ENCODE measurements at places on chromosomes 5 and 9.

GRCh38 chr9:135252980-135253304, 165.5 kb downstream of the OLFM1 start:
- DNase-seq = no peak

DNA sequence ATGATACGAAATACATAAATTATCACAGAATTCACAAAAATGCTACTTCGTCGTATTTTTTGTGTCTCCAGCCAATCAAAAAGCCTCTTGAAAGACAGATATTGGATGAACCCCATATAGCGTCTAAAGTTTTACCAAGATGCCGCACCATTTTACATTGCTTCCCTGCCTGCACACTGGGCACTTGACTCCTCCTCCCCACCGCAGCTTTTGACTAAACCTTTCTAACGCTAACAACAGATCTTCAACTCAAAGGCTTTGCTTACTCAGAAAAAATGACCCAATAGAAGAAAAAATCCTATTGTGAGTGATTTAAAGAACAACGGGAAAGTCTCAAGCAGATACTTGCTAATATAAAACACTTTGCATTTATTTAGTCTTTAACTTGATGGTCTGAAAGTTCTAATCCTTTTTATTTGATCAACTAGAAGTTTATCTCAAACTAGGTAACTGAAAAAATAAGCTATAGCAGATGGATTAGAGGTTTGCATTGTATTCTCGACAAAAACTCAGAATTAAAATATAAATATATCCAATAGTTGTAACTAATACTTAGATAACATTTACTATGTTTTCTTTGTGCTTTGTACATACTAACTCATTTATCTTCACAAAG, 609.1 kb upstream of the DMAC1 start:
- DNase-seq = no peak

DNA sequence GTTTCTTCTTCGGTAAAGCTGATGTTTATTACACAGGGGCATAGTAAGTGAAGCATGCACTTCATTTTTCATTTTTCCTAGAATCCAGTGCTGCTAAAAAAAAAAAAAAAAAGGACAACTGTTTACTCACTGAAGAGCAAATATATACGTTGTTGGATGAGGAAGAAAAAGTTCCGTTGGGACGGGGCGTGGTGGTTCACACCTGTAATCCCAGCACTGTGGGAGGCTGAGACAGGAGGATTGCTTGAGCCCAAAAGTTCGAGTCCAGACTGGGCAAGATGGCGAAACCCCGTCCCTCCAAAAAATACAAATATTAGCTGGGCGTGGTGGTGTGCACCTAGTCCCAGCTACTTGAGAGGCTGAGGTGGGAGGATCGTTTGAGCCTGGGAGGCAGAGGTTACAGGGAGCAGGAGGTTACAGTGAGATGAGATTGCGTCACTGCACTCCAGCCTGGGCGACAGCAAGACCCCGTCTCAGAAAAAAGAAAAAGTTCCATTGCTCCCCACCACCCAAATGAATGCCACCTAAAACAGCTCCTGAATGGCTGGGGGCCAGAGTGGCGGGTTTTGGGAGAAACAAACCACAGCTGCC, 60.1 kb upstream of the GNE start:
- DNase-seq = no peak

DNA sequence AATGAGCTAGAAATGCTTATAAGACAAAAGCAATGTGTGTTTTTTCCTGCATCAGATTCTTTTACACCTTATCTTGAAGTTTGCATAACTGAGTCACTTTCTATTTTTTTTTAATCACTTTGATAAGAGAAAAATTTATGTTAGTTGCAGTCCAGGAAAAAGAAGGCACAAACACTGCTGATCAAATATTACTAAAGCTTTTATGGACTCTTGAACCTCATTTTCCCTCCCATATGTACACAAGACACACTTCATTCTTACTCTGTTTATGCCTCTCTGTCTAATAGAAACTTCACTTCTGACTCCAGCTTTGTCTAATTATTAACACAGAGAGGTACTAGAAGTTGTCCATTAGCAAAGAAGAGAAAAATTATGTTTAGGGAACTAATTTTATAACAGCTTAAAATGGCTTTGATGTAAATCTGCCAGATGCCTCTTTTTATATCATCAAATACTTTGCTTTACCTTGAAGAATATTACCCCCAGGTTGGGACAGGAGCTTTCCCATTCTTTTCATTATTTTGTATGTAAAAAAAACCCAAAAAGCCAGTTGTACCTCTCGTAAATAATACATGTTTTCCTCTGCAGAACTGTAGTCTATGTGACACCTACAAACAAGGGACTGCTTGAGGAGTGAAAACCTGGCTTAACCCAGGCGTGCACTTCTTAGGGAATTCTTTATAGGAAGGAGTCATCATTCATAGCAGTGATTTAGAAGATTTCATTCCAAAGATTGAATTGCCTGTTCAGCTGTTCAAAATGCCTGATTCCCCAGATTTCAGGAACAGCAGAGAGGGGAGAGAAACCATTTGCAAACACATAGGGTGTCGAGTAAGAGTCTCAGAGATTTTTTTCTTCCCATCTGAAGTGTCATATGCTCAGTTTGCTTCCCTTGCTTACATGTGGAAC, 72.6 kb downstream of the DAPK1 start:
- no peak for DNase-seq

- no peak for DNase-seq
Observed at GRCh38 chr5:83099445-83099844, 22.1 kb downstream of the XRCC4 start.

DNA sequence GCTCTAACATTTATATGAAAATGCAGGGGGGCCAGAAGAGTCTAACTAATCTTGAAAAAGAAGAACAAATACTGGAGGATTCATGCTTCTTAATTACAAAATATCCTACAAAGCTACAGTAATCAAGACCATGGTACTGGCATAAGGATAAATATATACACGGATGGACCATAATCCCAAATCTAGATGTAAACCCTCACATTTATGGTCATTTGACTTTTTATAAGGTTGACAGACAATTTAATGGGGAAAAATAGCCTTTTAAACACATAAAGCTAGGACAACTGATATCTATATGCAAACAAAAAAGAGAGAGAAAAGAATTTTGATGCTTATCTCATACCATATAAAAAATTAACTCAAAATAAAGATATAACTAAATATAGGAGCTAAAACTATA, 55.9 kb downstream of the YIPF5 start:
- no peak for DNase-seq

- DNase-seq = no peak
Observed at GRCh38 chr9:125617087-125617486, 89.9 kb downstream of the MAPKAP1 start.

- no peak for DNase-seq
Observed at GRCh38 chr5:14465776-14466175, 115.8 kb upstream of the OTULINL start.

GRCh38 chr5:128334010-128334716, 203.9 kb downstream of the FBN2 start:
- no peak for DNase-seq

DNA sequence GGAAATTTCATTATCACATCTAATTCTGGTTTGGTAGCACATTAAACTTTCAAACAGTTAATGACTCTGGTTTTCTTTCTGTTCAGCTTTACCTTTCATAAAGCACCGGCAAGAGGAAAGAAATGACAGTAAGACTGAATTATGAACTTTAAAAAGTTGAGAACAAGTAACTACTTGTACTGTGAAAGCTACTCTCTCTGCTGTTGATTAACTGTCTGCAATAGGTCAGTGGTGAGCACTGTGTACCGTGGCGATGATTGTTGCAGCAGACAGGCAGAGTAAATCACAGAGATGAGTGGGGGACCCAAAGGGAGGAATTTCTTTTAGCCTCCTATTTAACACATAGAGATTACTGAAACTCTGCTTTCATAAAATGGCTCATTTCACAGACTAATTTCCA, 74.0 kb upstream of the MEF2C start:
- no peak for DNase-seq

GRCh38 chr5:40291338-40291737, 388.4 kb upstream of the PTGER4 start:
- no peak for DNase-seq

GRCh38 chr5:158841481-158842276, 258.0 kb downstream of the EBF1 start:
- no peak for DNase-seq

GRCh38 chr5:110803467-110804326, 64.9 kb downstream of the SLC25A46 start:
- no peak for DNase-seq

GRCh38 chr9:134689321-134690181, 47.9 kb downstream of the COL5A1 start:
- no peak for DNase-seq

DNA sequence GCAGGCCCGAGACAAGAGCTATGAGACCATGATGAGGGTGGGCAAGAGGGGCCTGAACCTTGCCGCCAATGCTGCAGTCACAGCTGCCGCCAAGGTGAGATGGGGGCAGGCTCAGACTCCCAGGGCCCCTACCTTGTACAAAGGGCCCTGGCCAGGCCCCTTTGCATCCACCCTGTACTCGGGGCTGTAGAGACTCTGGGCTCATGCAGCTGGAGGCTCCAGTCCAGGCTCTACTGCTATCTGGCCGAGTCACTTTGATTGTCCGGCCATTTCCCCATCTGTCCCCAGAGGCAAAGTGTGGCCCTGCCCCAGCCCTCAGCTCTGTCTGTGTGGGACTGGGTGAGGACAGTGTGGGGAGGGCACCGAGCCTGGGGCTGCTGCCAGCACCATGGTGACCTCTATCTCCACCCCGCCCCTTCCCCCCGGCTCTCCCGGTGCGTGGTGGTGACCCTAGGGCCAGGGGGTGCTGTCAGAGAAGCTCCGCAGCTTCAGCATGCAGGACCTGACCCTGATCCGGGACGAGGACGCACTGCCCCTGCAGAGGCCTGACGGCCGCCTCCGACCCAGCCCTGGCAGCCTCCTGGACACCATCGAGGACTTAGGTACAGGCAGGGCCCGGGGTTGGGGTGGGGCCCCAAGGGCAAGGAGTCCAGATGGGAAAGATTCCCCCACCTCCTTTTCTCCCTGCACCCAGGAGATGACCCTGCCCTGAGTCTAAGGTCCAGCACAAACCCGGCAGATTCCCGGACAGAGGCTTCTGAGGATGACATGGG, 6.1 kb downstream of the REEP2 start:
- no peak for DNase-seq

DNA sequence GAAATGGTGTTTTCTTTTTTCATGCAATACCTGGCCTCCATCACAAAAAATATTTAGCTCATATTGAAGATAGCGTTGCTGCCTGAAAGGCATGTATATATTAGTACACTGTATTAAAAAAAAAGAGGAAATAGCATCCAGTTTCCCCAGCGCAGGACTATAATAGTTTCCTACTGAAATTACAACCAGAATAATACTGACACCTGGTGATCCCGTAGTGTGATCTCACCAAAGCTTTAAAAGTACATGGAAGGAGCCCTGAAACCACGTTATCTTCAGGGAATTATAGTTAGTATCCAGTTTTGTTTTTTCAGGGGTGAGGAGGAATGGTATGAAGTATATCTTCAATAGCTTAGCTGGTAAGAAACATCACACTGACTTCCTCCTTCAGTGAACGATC, 264.9 kb downstream of the CD180 start:
- no peak for DNase-seq

GRCh38 chr9:88706193-88707113, 171.5 kb downstream of the NXNL2 start:
- no peak for DNase-seq

DNA sequence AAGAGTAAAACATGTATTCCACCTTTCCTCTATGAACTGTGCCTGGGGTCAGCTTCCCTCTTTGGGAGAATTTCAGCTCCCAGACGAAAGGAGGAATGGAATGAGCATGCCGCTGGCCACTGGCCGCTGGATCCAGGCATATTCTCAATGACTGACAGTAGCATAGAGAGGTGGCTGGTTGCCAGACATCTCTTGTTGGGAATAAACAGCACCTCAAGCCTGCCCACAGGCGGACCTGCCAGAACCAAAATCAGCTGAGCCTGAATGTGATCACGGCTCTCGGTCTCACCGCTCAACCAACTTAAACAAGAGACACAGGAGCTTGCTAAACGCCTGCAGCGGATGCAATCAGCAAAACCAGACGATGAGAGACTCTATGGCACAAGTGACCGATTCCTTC, 20.6 kb downstream of the TBC1D9B start:
- no peak for DNase-seq

GRCh38 chr5:156920042-156920860, 42.8 kb downstream of the TIMD4 start:
- DNase-seq = no peak

- DNase-seq = no peak
Observed at GRCh38 chr5:7418276-7418675, 22.3 kb downstream of the ADCY2 start.

DNA sequence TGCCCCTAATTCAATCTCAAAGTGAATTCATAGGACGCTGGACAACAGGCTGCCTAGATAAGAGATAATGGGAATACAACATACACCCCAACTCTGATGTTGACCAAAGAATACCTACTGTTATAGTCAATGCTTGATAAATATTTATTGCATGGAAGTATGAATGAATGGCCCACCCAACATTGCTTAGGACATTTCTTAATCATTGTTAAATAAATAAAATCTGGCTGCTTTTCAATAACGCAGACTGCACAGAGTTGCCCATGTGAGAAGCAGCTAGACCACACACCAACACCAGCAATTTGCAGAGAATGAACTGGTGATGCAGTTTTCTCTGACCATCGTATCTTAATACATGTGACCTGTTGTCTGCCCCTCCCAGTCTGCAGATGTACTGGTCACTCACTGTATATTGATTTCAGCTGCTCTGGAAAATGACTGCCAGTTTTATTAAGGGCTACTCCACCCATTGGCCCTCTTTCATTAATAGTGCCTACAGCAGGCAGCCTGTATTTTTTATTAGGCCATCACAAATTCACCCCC, 236.2 kb upstream of the WWC1 start:
- no peak for DNase-seq

DNA sequence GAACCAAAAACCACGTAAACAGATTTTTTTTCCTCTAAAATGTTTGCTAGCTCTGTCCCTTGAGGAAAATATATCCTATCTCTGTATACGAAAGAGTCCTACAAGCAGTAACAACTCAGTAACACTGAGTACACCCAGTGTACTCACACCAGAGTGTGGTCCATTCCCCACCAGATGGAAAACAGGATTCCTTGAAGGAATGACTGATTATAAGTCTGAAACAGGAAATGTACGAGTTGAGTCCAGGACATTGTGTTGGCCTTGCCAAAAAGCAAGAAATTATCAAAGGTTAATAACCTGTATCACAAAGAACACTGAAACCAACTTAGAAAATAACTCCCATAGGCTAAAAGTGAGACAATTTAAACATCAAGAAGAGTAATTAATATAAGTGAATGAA, 20.4 kb downstream of the GOLPH3 start:
- no peak for DNase-seq

- DNase-seq = no peak
Observed at GRCh38 chr9:21104787-21105186, 27.0 kb upstream of the IFNB1 start.

All from T-helper 22 cell (primary cell).